ENCODE measurements at places on chromosomes 3 and 15. TPM values are rescaled to one million over a fixed set of nuclear protein-coding genes. Genes with fewer than 3 reads are reported as not detected.

Gene FILIP1L
- 0.08 TPM for total RNA-seq

Gene HTR3E
- total RNA-seq = not detected

Gene TRPC1
- 7.7 TPM for total RNA-seq

Gene PRSS50
- total RNA-seq = not detected

Gene ZBBX
- total RNA-seq = not detected

Gene MAP1A
- total RNA-seq = 0.99 TPM

Gene CDHR4
- total RNA-seq = 0.30 TPM

Gene GOLGA8S
- 0.18 TPM for total RNA-seq

Gene MON1A
- total RNA-seq = 9.4 TPM

Gene SLCO3A1
- total RNA-seq = 28.6 TPM

Gene MINAR1
- 0.71 TPM for total RNA-seq

Gene SUCNR1
- 0.16 TPM for total RNA-seq

Gene CACNA1D
- total RNA-seq = 0.98 TPM

Gene HOMER2
- 15.1 TPM for total RNA-seq

Gene LSMEM2
- not detected for total RNA-seq

Gene FRMD4B
- 1.4 TPM for total RNA-seq

Gene VILL
- 0.17 TPM for total RNA-seq

Gene EPHA6
- total RNA-seq = 0.11 TPM

Gene PLSCR2
- total RNA-seq = not detected

Gene CA12
- 148 TPM for total RNA-seq

Gene USP50
- not detected for total RNA-seq

Gene CELSR3
- 4.4 TPM for total RNA-seq

Gene TM2D3
- total RNA-seq = 33.6 TPM

Gene LARP6
- total RNA-seq = 52.1 TPM

Gene NRG4
- 2.6 TPM for total RNA-seq

Gene IQSEC1
- total RNA-seq = 14.8 TPM

Gene CD276
- total RNA-seq = 71.9 TPM
